ENCODE measurements at places on chromosomes 7 and 10.

GRCh38 chr10:75209086-75209920, 1.3 kb upstream of the VDAC2 start:
- no peak for DNase-seq

DNA sequence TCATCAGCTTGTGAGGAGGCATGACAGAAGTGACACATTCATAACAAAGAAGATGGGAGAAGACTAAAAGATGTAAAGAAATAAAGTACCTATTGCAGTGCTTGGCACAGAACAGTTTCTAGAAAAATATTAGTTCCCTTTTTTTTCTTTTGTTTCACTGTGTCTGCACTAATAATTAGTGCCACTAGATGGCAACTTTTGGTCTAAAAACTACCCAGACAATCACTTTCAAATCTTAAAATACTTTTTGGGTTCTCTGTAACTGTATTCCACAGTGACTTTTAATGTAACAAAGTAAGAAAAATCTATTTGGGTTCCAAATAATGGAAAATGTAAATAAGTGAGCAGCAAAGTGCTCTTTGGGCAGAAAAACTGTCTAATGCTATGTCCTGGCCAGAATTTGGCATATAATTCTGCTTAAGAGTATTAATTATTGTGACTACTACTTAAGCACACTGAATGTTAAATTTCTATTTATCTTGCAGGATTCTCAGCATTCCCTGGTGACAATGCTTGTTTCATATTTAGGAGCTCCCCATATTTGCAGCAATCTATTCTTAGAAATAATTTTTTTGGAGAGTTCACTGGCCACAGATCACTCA, 134.8 kb upstream of the KIF5B start:
- no peak for DNase-seq

DNA sequence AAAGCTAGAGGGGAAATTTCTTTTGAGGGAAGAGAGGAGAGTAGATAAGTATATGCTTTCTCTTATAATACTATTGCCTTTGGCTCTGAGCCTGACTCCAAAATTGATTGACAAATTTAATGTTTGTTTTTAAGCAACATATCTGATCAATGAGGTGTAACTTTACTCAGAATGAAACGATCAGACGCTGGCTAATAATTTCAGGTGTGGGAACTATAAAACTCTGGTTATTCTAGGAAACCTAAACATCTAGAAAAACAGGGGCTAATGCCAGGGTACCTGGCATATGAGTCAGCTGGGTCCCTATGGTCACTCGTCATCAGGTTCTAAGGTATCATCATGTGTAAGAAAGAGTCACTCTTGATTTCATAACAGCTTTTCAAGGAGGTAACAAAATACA, 139.7 kb downstream of the ATE1 start:
- DNase-seq, result no peak

DNA sequence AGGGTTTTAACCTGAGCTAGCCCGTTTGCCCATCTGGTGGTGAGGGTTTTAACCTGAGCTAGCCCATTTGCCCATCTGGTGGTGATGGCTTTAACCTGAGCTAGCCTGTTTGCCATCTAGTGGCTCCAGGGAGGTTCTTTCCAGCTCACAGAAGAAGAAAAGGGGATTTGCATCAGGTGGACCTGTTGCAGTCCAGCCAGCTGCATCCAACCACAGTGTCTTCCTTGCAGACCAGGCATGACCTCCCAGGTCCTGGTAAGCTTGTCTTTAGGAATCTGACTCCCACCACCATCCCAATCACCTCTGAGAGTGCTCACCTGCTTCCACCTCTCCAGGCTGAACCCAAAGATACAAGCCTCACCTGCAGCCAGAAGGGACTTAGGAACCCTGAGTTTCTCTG, 62.4 kb upstream of the EMX2 start:
- DNase-seq, result no peak

DNA sequence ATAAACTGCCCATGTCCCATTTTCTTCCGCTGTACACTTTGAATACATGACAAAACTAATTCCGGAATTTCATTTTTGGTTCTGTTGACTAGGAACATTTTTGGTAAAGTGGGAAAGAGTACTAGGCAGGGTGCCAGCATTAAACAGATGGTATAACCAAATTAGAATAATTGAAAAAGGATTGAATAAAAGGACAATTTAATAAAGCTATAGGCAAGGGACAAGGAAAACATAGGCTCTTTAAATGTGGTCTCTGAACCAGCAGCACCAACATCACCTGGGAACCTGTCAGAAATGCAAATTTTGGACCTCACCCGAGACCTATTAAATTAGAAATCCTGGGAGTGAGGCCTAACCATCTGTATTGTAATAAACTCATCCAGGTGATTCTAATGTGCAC, 376.9 kb downstream of the LRRTM3 start:
- no peak for DNase-seq

DNA sequence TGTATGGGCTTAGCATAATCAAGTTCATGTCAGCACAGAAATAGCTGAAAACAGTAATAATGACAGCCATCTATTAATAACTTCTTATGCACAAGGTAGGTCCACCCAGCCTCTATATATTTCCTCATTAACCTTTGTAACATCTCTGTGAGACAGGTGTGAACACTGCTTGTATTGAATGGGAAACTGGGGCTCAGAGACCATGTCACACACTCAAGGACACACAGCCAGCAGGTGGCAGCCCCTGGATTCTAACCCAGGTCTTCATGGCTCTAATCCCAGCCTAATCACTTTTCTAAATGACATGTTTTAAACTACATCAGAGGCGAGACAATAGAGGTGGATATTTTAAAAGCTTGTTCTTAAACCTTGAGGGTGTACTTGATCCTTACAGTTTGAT, 591.4 kb downstream of the PARD3 start:
- DNase-seq, result no peak
